Foreskin fibroblast (primary cell): ENCODE measurements at places on chromosomes 7 and 10.
A peak's percentile ranks its signal among the peaks of the same experiment; 100 is the strongest.

DNA sequence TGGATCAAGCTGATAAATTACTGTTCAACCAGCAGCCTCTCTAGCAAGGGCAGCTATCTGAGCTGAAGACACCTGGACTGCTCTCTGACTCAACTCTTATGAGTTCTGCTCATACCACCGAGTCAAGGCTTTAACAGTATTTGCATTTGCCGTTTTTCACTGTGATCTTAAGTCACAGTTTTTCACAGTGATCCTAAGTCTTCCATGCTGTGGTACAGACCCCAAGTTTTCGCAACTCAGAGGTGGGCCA is 31.3 kb downstream of the PIP4K2A start:
- DNase-seq, result no peak

DNA sequence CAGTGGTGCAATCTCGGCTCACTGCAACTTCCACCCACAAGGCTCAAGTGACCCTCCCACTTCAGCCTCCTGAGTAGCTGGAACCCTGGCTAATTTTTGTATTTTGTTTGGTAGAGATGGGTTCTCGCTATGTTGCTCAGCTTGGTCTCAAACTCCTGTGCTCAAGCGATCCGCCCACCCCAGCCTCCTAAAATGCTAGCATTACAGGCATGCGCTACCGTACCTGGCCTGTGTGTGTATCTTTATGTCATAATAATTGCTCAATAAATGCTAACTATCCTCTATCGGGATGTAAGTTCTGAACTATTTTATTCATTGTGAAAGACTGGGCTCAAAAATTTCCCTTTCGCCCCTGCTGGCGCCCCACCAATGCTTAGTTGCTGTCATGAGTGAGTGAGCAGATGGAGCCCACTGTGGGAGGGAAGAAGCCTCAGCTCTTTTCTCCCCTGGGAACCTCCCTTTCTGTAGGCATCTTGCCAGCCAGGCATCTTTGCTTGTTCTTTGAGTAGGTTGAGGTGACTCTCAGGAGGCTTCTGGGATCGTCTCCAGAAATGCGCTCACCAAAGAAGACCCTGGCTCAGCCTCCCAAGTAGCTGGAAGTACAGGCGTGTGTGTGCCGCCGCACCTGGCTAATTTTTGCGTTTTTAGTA is 38.3 kb downstream of the CAMK1D start:
- DNase-seq, result no peak

DNA sequence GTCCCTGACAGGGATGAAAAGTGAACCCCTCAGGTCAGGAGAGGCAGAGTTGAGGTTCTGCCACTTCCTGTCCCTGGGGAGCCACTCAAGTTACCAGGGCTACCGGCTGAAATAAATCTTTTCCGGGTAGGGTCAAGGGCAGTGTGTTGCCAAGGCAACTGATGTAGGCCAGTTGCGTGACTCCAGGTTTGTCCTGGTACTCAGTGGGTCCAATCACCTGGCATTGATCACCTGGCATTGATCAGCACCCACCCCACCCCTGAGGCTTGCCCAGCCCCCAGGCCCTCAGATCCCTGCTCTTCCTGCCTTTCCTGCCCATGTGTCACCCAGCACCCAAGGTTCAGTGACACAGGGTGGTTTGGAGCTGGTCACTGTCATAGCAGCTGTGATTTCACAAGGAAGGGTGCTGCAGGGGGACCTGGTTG is 5.9 kb downstream of the SAP25 start:
- no peak for DNase-seq

DNA sequence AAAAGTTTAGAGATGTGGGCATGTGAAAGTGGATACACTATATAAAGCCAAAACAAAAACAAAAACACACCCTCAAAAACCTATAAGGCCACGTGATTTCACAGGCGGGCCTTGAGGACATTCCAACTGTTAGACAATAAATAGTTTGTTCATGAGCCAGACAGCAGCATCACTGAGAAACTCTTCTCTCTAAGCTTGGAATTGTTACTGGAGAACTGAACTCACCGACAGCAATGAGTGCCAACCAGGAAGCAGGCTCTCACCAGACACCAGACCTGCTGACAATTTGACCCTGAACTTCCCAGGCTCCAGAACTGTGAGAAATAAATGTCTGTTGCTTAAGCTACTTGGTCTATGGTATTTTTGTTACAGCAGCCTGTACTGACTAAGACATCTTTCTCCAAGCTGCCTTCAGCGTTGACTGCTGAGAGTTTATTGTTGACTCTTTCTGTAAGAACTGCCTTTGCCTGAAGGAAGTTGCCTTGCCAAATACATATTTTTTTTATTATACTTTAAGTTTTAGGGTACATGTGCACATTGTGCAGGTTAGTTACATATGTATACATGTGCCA is 107.5 kb downstream of the EPDR1 start:
- DNase-seq, result no peak

GRCh38 chr7:155965010-155965409 is 152.7 kb upstream of the SHH start:
- DNase-seq, result no peak

DNA sequence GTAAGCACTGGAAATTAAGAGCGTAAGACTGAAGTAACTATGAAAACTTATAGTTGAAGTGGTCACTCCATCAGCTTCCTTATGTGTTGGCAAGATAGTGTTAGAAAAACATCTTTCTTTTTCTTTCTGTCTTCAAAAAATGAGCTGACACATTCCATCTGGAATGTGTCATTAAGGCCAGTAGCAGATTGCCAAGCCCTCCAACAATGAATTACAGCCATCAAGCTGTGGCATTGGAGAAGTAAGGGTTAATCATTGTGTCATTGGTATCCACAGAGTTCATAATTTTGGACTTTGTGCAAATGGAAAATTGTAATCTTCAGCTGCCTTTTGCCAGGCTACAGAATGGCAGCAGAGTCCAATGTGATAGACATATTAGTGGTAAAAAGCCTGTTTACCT is 926.3 kb downstream of the NRG3 start:
- no peak for DNase-seq

DNA sequence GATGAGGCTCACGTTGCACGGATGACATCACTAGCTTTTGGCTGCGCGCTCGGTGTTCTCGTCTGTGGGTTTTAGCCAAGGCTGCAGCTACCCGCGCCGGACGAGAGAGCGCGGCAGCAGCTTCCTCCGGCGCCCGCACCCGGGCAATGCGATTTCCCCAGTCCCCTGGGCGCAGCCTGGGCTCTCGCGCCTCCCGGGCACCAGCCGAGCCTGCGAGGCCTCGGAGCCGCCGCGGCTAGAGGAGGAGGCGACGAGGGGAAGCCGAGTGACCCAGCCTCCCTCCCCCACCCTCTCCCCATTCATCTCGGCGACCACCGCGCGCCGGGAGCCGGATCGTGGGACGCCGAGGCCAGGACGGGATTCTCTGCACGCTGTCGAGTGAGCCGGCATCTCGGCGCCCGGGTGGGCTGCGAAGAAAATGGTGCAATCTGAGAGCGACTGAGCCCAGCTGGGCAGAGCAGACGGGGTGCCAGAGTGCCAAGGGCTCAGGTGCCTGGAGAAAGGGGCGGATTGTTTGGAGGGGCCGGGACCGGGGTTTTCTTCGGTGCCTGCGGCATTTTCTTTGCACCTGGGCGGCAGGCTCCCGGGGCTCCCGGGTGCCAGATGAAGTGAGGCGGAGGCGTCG is 1.2 kb upstream of the TMEM178B start:
- peak; percentile 83 for DNase-seq

DNA sequence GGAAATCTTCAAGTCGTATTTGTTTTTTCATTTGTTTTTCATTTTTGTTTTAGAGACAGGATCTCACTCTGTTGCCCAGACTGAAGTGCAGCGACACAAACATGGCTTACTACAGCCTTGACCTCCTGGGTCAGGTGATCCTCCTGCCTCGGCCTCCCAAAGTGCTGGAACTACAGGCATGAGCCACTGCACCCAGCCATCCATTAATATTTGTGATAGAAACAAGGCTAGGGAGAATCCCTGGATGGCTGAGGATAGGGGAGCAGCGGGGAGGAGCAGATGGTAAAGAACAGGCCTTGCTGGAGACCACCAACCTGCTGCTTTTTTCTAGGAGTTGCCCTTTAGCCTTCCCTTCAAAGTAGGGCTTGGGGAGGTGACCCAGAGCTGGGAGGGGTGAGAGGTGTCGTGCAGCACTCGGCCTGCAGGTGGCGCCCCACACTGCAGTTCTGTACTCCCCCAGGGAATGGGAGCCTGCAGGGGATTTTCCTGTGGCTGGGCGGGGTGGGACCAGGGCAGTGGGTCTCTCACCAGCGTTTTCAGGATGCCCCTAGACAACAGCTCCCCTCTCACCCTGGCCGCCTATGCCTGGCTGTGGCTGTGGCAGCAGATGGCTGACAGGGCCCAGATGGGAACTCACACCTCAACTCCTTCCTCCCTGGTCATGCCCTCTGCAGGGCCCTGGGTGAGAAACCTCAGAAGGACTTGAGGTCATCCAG is 12.6 kb upstream of the CDH23 start:
- peak; percentile 27 for DNase-seq

DNA sequence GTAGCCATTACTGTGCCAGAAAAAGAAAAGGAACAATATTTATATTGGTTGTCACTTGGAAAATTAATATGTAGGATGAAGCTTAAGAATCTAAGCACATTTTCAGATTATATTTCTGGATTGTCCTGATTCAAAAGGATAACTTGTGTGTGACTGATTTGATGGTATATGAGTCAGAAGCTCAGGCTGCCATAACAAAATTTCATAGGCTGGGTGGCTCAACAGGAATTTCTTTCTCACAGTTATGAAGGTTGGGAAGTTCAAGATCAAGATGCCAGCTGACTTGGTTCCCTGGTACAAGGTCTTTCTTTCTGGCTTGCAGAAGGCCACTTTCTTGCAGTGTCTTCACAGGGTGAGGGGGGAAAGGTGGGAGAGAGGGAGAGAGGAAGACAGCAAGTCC is 108.5 kb downstream of the ST7 start:
- DNase-seq, result peak; percentile 45

- no peak for DNase-seq
These were observed 65.0 kb downstream of the RAPGEF5 start for GRCh38 chr7:22291977-22292376.

DNA sequence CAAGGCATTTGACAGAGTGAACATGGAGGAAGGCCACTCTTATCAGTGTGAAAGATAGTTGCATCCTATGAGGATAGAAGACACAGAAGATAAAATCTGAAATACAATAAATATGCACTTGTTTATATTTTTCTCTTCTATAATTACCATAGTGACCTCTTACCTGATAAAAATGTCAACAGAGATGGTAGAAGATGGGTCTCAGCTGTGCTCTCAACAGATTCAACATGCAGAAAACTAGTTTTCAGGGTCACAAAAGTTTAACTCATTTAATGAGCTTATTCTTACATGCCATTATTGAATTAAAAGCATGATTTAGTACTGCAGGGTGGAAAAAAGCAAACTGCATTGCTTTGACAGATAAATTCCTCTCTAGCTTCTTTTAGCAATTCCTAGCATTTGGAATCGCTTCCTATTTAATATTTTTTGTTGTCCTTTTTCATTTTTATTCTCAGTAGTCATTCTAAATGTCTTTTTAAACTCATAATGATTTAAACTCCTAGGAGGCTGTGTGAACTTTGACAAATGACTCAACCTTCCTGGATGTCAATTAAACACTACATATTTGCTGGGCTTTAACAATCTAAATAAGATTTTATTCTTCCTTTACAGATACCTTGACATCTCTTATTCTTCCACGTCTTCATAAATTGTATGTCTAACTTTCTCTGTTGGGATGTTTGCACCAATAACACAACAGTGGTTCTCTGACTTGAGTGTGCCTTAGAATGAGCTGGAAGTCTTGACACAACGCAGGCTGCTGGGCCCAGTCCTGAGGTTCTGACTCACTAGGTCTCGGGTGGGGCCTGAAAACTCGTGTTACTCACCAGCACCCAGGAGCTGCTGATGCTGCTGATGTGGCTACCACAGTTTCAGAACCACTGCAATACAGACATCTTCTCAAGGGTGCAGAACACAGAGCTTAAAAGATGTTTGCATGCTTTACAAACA is 565.5 kb upstream of the IGFBP3 start:
- peak; percentile 86 for DNase-seq

DNA sequence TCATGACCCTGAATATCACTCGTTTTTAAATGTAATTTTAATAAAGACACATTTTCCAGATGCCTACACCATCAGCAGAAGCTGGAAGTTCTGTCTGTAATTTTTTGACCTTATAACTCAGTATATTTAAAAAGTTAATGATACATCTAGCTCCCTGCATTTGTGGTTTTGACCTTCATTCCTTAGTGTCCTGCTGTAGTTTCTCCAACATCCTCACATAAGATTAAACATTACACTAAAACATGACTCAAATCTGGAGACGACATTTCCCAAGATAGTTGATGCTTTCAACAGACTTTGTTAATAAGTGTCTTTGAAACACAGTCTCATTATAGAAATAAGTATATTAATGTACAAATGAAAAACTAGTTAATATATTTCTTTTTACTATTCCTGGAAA is 363.1 kb downstream of the POM121L12 start:
- DNase-seq, result no peak

DNA sequence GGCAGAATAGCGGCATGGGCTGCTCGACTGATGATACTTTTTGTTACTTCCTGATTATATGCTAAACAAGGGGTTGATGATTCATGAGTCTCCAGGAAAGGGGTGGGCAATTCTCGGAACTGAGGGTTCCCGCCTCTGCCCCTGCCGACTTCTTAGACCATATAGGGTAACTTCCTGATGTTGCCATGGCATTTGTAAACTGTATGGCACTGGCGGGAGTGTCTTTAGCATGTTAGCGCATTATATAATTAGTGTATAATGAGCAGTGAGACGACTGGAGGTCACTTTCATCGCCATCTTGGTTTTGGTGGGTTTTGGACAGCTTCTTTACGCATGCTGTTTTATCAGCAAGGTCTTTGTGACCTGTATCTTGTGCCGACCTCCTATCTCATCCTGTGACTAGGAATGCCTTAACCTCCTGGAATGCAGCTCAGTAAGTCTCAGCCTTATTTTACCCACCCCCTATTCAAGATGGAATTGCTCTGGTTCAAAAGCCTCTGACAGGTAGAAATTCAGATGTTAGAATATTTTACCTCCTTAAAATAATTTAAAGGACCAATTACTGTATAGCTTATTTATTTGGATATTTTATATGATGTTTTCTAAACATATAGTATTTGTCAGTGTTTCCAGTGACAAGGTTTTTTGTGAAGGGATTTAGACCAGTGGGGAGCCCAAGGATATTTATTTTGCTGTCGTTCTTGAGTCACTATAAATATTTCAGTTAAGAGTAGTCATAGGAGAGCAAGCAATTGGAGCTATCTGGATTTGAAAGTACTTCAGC is 90.1 kb upstream of the PIK3CG start:
- DNase-seq, result no peak

GRCh38 chr7:94174375-94174774 is 170.2 kb upstream of the BET1 start:
- DNase-seq, result no peak

GRCh38 chr7:6623589-6624245 is 8.3 kb downstream of the ZNF853 start:
- DNase-seq, result no peak
